ENCODE measurements at places on chromosomes 13 and 19. TPM values are rescaled to one million over a fixed set of nuclear protein-coding genes. Genes with fewer than 3 reads are reported as not detected.

GRCh38 chr13:75761369-75761768 is 125.2 kb downstream of the LMO7 start:
- DNase-seq: no peak

GRCh38 chr19:2306971-2307370 is 983 bp downstream of the LINGO3 start:
- DNase-seq: no peak

GRCh38 chr19:1401138-1401888 is at the start of gene GAMT:
Gene GAMT (minus strand): TSS chr19:1401542. CDS start chr19:1401476, 66 bp downstream.
- no peak for DNase-seq

Gene KCNC3
- total RNA-seq: 0.69 TPM

- DNase-seq: no peak
Measured at GRCh38 chr13:57636816-57637215, 5.3 kb downstream of the PCDH17 start.

DNA sequence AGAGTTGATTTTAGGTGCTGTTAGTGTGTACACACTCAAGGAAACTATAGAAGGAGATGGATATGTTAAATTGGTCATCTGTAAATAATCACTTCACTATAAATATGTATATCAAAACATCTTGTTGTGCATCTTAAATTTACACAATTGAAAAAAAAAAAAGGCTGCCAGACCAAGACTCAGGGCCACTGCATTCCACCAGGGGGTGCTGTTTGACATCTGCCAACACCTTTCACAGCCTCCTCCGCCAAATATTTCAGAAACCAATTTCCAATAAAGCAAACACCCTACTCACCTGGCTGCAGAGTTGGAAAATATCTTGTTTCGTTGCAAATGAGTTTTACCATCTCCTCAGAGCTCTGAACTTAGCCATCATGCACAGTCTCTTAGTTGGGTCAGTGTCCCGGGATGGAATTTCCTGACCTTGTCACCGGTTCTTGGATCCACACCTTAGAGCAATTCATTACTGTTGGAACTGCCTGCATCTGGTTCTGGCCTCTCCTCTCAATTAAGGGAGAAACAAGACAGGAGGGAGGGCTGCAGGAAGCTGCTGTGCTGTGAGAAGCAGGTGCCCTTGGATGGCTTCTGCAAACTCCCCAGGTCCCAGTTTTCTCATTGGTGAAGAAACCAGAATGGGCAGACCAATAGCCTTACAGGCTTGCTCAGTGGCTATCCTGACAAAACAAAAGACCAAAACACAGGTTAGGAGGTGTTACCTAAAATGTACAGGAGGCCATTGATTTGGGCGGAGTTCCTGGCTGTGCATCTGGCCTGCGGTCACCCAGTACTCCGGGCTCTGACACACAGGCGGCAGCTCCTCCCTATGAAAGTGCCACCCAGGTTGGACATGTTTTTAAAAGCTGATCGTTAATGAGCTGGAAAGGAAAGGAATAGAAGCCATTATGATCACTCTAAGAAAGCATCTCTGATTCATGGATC is 746.6 kb downstream of the UQCRFS1 start:
- no peak for DNase-seq

Gene OR7G1
- total RNA-seq: not detected

DNA sequence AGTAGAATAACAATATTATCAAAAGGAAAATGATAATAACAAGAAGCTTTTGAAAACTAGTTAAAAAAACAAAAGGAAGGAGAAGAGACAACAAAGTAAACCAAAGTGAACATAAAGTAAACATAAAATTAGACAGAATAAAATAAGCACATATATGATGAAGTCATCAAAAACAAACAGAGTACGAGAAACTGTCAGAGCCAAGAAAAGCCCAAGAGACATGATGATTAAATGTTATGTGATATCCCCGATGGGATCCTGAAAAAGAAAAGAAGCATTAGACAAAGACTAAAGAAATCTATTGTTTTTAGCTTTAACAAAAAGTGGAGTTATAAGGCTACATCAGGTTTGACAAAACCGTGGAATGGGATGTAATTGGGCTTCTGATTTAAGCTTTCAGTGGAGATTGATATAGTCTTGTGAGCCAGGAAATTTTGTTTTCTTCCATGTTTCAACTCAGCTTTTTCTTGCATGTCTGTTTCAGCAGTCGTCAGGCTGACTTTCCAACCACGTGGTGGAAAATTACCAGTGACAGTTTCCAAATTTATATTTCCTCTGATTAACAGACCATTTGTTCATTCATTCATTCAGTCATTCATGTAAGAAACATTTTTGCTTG is 64.9 kb downstream of the KL start:
- no peak for DNase-seq

- DNase-seq: no peak
Measured at GRCh38 chr13:66563076-66563475, 667.1 kb downstream of the PCDH9 start.

- DNase-seq: no peak
Measured at GRCh38 chr19:50384685-50385535, 763 bp downstream of the POLD1 start.

DNA sequence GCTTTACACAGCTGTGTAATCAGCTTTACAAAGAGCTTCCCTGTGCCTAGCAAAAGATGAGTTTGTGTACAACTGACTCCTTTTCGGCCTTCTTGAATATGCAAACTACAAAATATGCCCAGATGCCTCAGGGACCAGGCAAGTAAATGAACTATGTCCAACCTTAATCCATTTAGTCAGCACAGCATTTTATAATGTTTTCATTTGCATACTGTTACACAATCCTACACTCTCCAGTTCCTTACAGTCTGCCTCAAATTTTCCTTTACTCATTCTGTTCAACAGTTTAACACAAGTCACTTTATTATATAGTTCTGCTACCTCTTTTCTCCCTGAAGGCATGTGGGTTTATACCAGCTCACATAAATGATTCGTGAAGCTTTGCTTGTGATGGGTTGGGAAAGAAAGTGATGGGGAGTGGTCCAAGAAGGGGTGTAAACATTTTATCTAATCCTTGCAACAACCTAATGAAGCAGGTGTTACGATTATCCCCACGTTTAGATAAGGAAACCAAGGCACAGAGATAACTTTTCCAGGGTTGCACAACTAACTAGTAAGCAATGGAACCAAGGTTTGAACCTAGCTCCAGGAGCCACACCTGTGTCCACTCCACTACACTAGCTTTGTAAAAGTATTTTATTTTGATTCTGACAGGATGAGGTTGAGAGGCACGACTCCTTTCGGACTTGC is 3.3 kb upstream of the USP12 start:
- no peak for DNase-seq

Measured in esophagus muscularis mucosa (tissue), 4 donors.